ENCODE measurements at places on chromosomes 12 and 14. TPM values are rescaled to one million over a fixed set of nuclear protein-coding genes. Genes with fewer than 3 reads are reported as not detected.
A peak's percentile ranks its signal among the peaks of the same experiment; 100 is the strongest.

GRCh38 chr12:53695152-53696145 is 19.6 kb upstream of the ATP5MC2 start:
- H3K4me1 ChIP-seq = peaks cover 9% of the 10 kb centered on the region
- no peak for DNase-seq
- H3K36me3 ChIP-seq = no peaks in the 10 kb centered on the region

DNA sequence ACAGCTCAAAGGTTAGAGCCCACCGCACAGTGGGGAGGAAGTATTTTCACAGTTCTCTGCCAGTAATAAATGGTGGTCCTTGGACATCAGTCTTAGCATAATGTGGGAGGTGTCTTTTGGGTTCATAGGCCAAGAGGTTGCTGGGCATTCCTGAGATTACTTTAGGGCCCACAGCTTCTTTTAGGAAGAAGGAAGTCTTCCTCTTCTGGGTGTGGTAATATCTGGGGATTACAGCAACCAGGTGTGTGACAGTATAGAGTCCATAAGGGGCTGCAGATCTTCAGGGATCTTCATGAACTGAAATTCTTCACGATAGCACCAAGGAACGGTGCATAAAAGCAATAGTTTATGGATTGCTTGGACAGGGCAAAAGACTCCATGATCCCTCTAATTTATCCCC is 56.2 kb upstream of the PTGR2 start:
- no peak overlapping the region for H3K4me3 ChIP-seq
- H3K27me3 ChIP-seq = no peaks in the 10 kb centered on the region
- H3K27ac ChIP-seq = peak overlapping the region; percentile 76
- no peak for DNase-seq
- no peaks in the 10 kb centered on the region for H3K36me3 ChIP-seq

ACVRL1 gene
- total RNA-seq = 17.6 TPM

DNA sequence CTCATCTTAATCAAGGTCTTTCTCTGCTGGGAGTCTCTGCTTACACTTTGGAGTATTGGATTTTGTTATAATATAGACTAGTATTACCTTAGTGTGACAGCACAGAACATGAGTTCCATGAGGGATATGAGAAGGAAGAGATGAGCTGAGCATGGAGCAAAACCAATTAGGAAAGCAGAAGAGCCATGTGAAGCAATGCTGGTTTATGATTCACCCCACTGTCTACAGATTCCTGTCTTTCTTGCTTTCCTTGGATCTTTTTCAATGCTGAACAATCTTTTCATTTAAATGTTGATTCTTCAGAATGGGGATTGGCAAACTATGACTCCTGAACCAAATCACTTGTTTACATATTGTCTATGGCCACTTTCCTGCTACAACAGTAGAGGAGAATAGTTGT is 70.4 kb upstream of the KITLG start:
- H3K27ac ChIP-seq = no peak overlapping the region
- no peak overlapping the region for H3K4me3 ChIP-seq
- peaks cover 9% of the 10 kb centered on the region for H3K4me1 ChIP-seq
- no peak for DNase-seq

PLCZ1 gene
- total RNA-seq = not detected

DNA sequence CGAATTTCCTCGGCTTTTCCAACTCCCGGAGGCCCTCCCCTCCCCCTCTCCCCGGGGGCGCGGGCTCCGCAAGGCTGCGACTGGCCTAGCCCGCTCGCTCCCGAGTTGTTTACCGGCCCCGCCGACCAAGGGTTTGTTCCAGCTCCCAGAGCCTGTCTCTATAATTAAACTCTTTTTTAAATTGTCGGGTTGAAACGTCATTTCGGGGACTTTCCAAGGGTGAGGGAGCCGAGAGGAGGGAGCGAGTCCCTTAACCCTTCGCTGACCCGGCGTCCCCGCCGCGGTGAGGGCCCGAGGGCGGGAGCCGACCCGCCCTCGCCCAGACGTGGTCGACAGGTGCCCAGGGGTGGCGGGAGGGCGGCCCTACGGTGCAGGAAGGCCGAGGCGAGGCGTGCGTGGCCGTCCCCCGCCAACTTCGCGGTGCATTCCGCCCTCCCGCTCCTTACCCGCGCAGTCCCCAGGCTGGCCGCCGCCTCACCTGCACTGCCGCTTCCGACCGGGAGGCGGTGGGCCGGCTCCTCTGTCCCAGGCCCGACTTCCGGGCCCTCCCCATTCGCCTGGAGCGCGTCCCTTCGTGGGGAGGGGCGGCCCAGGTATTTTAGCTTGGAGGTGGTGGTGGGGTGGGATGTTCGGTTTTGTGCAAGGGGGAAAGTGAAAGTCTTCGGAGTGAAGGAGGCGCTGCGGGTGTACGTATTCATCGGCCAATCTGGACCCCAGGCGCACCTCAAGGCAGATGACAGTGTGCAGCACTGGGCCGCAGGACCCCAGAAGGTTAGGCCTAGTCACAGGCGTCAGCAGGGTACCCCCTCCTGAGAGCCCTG is 2.9 kb upstream of the ZFP36L1 start:
- DNase-seq = peak; percentile 89
- no peaks in the 10 kb centered on the region for H3K36me3 ChIP-seq
- H3K4me3 ChIP-seq = peak overlapping the region; percentile 87

DNA sequence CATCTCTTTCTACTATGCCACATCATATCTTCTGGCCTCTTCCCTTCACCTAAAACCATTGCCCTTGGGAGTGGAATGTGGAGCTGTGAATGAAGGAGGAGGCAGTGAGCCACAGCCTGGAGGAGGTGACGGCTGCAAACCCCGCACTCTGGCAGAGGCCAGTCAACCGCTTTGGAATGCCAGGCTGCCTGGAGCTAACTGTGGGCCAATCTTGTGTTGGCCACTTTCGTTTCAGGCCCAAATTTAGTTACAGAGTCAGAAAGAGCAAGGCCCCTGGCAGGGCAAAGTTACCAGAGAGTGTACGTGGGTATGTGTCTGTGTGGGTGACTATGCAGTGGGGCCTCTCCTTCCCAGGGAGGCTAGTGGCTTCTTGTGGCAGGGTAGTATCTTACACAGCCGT is 40.1 kb downstream of the CACNA1C start:
- peak; percentile 53 for DNase-seq
- no peaks in the 10 kb centered on the region for H3K27me3 ChIP-seq
- H3K4me1 ChIP-seq = peaks cover 46% of the 10 kb centered on the region
- H3K27ac ChIP-seq = peak overlapping the region; percentile 63
- H3K36me3 ChIP-seq = no peaks in the 10 kb centered on the region

KIF26A gene
- total RNA-seq = 6.5 TPM

DHH gene
- total RNA-seq = 0.57 TPM

FCF1 gene
- 32.8 TPM for total RNA-seq

DNA sequence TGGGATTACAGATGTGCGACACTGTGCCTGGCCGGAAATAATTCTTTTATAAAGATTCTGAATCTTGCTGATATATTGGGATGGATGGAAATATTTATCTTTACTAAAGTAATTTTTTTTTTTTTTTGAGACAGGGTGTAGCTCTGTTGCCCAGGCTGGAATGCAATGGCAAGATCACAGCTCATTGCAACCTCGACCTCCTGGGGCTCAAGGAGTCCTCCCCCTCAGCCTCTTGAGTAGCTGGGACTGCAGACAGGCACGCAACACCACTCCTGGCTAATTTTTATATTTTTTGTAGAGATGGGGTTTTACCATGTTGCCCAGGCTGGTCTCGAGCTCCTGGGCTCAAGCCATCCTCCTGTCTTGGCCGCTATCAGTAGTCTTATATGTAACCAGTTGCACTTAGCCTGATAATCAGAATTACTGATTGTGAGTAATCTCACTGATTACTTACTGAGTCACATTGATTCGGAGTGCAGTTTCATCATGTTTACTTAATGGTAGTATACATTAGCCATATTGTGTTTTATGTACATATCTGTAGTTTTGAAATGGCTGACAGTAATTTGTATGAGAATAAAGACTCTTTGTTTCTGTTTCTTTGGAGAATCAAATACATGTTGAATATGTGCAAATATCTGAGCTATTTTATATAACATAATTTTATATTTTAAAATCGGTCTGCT is 50.4 kb upstream of the LRTM2 start:
- no peak overlapping the region for H3K27ac ChIP-seq
- no peaks in the 10 kb centered on the region for H3K27me3 ChIP-seq
- no peak overlapping the region for H3K4me3 ChIP-seq
- no peak for DNase-seq
- no peaks in the 10 kb centered on the region for H3K36me3 ChIP-seq

DNA sequence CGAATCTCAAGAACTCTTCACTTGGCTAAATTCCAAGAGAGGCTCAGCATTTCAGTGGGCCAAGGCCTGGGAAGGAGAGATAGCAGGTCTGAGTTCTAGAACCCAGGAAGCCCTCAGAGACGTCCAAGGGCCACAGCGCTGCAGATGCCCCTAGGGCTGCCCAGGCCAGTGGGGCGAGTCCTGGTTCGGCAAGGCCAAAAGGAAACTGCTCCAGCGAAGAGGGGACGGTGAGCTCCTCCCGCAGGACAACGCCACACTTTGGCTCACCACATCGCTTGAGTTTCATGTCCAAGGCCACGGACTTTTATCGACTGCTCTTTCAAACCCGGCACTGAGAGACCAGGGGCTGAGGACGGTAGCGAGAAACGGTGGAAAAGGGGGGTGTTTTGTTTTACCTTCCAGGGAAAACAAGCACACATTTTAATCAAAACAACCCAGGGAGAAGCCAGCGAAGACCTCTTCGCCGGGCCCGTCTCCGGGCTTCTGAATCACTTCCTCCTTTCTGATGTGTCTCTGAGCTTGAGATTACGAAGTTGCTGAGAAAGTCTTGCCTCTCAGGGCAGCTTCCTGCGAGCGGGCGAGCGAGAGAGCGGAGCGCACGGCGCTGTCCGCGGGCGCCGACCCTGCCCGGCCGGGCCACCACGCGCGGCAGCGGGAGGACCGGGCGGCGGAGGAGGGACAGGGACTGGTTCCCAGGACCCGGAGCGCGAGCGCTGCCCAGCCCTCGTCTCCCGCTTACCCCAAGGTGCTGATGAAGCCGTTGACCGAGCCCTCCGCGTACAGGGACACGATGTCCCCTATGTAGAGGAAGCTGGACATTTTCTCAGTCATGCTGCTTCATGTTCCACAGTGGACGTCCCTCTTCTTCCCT is 808 bp downstream of the ITPR2 start:
- peaks cover 25% of the 10 kb centered on the region for H3K4me1 ChIP-seq
- H3K27me3 ChIP-seq = no peaks in the 10 kb centered on the region
- H3K36me3 ChIP-seq = no peaks in the 10 kb centered on the region
- peak overlapping the region; percentile 90 for H3K4me3 ChIP-seq

- H3K27me3 ChIP-seq = peaks cover 17% of the 10 kb centered on the region
- H3K4me1 ChIP-seq = peaks cover 23% of the 10 kb centered on the region
- H3K36me3 ChIP-seq = no peaks in the 10 kb centered on the region
- DNase-seq = no peak
These were observed 888 bp downstream of the CCDC88C start for GRCh38 chr14:91416744-91417119.

GRCh38 chr12:29690728-29691127 is 93.0 kb downstream of the TMTC1 start:
- H3K27ac ChIP-seq = no peak overlapping the region
- no peaks in the 10 kb centered on the region for H3K27me3 ChIP-seq
- no peaks in the 10 kb centered on the region for H3K4me1 ChIP-seq
- H3K4me3 ChIP-seq = no peak overlapping the region
- H3K36me3 ChIP-seq = no peaks in the 10 kb centered on the region
- DNase-seq = no peak

DNA sequence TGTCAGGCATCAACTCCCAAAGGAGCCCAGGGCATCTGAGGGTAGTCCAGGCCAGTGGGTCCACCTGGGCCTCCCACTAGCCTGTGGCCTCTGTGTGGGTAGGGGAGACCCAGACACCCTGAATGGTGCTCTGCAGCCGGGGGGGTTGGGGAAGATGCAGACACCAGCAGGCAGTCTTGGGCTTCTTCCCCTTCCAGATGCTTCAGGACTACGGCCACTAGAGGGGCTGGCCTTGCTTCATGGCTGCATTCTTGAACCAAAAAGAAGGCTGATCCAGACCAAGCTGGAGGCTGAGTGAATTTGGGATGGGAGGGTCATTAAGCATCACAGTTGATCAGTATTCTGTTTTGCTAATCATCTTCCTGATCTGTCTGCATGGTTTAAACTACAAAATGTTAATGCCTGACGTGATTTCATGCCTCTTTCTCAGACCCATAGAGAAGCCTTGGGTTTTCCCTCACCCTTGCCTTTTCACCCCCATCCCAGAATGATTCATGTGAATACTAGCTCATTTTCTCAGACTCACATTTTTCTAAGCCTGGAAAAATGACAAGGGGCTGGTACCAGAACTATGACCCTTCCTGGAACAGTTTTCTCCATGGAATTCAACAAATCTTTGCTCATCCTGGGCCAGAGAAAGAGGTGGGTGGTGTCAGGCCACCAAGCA is 134.2 kb downstream of the NTF3 start:
- peaks cover 19% of the 10 kb centered on the region for H3K4me1 ChIP-seq
- no peaks in the 10 kb centered on the region for H3K36me3 ChIP-seq
- H3K4me3 ChIP-seq = no peak overlapping the region
- H3K27me3 ChIP-seq = peaks cover 14% of the 10 kb centered on the region
- DNase-seq = no peak
- no peak overlapping the region for H3K27ac ChIP-seq

KIF5A gene
- 0.06 TPM for total RNA-seq

DNA sequence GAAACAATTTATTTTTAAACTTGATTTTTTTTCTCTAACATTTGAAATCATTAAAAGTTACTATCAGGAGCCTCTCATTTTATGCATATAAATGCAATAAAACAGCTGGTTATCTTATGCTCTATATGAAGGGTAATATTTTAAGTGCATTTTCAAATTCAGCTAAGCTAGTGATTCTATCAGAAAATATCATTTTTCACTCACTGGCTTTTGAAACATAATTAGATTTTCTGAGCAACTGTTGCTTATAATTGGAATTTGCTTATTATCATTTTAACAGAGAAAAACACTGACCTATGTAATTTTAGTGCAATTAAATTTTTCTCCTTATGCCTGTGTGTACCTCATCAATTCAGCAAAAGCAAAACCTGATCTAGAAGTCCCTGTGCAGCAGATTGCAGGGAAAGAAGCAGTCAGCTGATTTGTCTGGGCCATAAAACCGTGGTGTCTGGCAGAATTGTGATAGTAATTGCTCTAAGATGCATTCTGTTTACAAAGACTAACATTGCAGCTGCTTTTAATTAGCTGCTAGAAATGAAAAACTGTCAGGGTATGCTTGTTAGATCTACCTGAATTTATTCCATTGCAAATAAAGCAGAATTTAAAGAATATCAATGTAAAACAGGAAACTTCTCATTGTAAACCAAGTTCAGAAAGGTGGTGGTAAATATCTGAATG is 75.0 kb downstream of the BICD1 start:
- no peaks in the 10 kb centered on the region for H3K27me3 ChIP-seq
- no peak overlapping the region for H3K27ac ChIP-seq
- DNase-seq = no peak
- H3K36me3 ChIP-seq = no peaks in the 10 kb centered on the region

All from heart right ventricle (tissue), 16 donors.